ENCODE measurements at places on chromosomes 6 and 20.

DNA sequence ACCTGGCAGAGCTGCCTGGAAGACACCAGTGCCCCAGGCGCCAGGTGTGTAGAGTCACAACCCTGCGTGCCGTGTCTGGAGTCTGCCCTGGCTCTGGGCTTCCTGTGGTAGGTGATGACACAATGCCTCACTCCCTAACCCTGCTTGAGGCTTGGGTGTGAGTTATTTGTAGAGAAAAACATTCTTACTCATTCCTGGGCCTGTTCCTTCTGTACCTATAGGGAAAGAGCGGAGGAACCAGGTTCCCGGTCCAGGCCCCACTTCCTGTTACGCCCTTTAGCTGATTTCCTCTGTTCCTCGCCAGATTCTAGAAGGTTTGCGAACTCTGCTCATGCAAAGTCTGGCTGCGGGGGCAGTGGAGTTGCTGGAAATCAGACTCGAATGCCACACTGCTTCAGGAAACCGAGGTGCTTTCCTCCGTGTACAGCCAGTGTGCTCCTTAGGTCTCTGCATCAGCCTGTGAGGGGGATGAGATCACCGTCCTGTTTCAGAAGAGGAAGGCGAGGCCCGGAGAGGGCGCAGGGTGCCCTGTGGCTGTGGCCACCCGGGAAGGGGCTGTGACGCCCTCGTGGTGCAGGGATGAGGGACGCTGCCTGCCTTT, 67.1 kb upstream of the DUSP22 start:
- no peak for DNase-seq

- DNase-seq, result no peak
Observed at GRCh38 chr6:43814865-43815264, 44.9 kb downstream of the VEGFA start.

DNA sequence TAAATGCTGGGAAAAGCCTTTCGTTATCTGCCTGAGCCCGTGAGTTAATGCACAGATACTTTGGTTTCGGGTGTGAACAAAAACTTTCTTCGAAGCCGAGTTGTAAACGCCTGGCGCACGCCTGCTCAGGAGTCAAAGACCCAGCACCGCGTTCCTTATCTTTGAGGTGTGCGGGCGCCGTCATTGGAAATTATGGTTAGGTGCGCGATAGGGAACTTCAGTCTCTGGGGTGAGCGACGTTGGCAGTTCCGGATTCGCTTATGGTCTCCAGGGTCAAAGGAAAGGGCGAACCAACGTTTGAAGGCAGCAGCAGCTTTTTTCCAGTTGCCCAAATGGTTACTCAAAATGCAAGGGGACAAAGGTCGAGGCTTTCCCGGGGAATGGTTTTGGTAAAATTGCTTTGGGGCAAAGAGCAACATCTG, 853 bp downstream of the SLC22A3 start:
- no peak for DNase-seq

DNA sequence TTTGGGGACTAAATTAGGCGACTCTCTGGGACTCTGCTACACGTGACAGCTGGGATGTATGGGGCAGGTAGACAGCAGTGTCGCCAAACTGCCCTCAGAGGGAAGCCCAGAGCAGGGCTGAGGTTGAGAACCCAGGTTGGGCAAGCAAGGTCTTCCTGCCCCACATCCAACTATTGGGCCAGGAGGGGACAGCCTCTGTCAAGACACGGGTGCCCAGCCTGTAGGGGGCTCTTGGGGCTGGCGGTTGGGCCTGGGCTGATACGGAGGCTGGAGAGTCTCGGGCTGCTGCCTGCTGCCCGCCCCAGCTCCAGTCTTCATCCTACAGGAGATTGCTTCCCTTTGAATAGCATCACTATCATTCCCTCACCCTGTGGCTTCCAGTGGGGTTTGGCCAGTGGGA, 33.3 kb downstream of the CPNE5 start:
- DNase-seq, result no peak

- no peak for DNase-seq
Observed at GRCh38 chr20:23343590-23343989, 7.0 kb upstream of the NXT1 start.

DNA sequence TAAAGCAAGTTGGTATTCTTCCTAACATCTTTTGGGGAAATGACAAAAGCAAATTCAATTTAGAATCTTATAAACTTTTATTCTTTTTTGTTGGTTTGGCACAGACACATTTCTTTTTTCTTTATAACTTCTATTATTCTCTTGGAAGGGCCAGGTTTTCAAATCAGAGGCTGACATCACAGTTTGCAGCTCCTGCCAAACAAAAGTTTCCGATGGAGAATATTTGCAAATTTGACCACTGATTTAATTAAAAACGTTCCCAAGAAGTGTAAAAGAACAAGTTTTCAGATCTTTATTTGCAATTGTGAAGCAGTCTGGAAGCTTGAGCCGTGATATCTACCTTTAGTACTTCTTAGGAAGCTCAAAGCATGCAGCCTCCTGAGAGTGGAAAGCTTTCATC, 53.8 kb upstream of the CD83 start:
- no peak for DNase-seq

GRCh38 chr6:19860235-19860877, 23.2 kb downstream of the ID4 start:
- DNase-seq, result no peak

- no peak for DNase-seq
Observed at GRCh38 chr20:23643659-23644058, 5.9 kb upstream of the CST3 start.

DNA sequence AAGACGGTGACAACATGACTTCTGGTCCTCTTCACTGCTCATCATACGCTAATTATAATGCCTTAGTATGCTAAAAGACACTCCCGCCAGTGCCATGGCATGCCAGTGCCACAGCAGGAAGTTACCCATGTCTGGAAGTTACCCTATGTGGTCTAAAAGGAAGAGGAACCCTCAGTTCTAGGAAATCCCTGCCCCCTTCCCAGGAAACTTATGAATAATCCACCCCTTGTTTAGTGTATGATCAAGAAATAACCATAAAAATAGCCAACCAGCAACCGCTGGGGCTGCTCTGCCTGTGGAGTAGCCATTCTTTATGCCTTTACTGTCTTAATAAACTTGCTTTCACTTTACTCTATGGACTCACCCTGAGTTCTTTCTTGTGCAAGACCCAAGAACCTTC, 15.8 kb upstream of the SERPINB9 start:
- DNase-seq, result no peak

DNA sequence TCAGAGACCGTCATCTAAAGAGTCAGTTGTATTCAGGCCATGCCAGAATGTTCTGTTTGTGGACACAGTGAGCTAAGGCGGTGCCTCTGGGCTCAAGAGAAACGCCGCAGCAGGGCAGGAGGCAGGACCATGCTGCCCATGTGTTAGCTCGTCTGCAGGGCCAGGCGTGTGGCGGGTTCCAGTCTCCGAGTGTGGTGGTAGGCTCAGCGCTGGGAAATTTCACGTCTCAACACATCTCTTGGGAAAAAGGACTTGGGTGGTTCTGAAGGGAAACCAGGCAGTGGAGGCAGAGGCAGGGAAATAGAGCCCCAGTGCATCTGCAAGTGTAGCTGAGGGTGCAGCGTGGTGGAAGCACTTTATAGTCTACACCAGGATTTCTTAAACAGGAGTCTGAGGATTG, 56.9 kb upstream of the TAGAP start:
- no peak for DNase-seq

GRCh38 chr20:34262488-34263288, 21.5 kb downstream of the ASIP start:
- DNase-seq, result no peak

- no peak for DNase-seq
Observed at GRCh38 chr6:158648682-158649131, 1.1 kb upstream of the SYTL3 start.

DNA sequence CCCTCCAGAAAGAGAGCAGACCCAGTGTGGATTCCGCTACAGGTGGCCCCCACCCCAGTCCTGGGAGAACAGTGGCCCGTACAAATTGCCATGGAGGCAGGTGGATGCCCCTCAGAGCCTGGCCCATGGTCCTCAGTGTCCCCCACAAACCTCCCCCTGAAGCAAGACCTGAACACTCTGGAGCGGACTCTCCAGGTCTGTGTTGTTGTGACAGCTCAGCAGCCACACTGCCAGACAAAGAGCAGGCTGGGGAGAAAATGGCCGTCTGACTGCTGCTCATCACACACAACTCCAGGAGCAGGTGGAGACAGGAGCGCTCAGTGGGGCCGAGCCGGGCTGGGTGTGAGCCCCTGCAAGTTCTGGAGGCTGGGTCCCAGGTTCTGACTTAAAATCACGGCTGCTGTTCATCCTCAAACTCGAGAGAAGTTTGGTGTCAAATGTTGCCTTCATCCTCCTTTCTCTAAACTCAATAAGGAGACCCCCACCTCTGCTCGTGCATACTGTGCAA, 241.8 kb downstream of the CDH4 start:
- no peak for DNase-seq

- no peak for DNase-seq
Observed at GRCh38 chr6:21665392-21666200, 72.0 kb downstream of the SOX4 start.

GRCh38 chr6:150600010-150600300, 270 bp downstream of the PLEKHG1 start:
- DNase-seq, result no peak

DNA sequence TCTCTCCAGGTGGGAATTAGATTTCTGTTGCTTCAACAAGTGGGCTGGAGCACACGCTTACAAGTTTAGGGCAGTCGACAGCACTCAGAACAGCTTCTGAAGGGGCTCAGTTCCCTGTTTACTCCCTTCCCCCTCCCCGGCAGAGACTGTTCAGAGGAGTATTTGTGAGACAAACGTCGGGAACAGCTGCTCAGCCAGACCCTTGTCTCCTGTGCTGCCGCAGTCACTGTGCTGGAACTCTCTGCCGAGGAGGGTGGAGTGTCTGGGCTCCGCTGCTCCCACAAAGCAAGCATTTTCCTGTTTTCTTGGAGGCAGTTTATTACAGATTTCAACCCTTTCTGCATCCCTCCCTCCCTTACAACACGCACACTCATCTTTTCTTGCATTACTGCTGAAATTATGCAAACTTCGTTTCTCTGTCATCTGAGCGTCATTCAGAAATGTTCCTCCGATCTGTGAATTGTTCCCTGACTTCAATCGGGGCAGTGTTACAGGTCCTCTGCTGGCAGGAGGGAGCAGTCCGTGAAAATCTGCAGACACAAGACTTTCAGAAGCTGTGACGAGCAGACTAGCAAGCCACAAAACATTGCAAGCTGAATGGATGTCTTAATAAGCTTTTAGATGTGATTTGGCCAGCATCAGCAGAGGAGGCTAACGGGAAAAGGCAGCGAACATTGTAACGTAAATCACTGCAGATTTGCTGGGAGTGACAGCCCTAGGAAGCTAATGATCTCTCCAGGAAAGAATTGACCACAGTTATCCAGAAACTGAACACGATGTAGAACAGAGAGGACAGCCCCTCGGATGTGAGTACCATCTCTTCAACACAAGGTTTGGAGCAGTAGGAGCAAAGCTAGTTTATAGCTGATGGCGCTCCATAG, 76.2 kb downstream of the LYRM2 start:
- DNase-seq, result no peak

GRCh38 chr6:15953152-15953880, 175.6 kb upstream of the MYLIP start:
- DNase-seq, result no peak

DNA sequence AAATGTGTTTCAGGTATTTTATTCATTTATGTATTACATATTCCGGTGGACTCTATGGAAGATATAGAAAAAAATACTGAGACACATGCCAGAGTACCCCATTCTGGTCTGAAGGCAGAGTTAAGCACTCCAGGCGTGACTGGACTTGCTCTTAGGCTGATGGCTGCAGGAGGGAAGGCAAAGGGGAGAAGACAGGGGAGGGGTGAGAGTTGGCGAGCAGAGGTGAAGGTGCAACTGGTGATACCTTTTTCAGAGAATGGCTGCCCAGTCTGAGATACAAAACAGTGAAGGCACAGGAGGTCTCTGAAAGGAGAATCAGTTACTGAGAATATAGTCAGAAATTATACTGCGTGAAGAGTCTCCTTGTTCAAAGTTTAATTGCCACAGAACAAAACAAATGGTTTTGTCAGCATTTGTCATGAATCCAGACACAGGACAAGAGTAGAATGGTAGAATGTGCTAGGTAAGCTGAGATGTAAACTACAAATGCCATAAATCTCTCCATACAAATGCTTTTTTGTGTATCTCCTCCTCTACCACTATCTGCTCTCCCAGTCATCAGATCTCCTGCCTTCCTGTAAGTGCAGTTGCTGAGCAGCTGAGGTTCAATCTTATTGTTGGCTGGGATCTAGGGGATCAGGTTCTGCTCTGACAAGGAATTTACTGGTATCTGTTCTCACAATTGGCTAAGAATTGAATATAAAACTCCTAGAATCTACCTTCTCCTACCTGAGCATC, 104.2 kb upstream of the DST start:
- DNase-seq, result no peak

GRCh38 chr6:158559895-158560835, at the start of gene TMEM181:
TMEM181 (plus strand) TSS chr6:158560091; CDS start chr6:158560225, 134 bp downstream.
- DNase-seq, result peak; percentile 75

DNA sequence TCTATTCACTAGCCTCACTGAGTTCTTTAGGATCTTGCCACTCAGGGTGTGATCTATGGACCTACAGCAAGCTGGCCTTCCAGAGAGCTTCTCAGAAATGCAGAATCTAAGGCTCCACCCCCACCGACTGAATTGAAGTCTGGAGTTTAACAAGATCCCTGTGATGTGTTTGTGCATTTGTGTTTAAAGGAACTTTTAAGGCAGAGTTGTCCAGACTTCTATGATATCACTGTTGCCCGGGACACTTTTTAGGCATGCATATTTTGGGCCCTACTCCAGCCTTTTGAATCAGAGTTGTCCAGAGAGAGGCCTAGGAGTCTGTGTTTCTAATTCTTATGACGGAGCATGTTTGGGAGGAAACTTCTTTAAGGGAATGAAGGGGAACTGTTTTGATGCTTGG, 232.3 kb downstream of the QKI start:
- DNase-seq, result no peak

GRCh38 chr6:13302751-13303667, 25.3 kb downstream of the TBC1D7 start:
- DNase-seq, result peak; percentile 59

- DNase-seq, result no peak
Observed at GRCh38 chr6:39932386-39932910, 1.8 kb downstream of the MOCS1 start.

DNA sequence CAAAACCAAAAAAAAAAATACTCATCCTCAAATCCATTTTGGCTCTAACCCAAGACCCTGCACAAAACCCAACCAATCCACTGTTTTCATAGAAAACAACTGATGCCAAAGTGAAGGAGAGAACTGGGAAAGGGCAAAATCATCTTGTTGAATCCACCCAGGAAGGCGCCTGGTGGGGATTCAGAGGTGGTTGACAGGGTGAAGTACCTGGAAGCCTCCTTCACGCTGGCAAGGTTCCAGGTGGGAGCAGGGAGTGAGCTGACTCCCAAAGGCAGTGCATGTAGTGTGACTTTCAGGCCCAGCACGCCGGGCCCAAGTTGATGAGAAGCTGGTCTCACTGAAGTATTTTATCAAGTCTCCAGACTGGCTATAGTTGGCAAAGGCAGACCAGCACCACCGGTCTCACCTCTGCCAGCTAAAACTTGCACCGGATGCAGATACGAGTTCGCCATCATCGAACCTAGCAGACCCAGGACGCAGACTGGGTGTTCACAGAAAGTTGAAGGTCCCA, 16.5 kb downstream of the PPP1R10 start:
- DNase-seq, result no peak

- no peak for DNase-seq
Observed at GRCh38 chr6:85461798-85462170, 11.9 kb downstream of the NT5E start.
